HTR-8/SVneo (cell line): ENCODE measurements at places on chromosomes 5 and 9.

DNA sequence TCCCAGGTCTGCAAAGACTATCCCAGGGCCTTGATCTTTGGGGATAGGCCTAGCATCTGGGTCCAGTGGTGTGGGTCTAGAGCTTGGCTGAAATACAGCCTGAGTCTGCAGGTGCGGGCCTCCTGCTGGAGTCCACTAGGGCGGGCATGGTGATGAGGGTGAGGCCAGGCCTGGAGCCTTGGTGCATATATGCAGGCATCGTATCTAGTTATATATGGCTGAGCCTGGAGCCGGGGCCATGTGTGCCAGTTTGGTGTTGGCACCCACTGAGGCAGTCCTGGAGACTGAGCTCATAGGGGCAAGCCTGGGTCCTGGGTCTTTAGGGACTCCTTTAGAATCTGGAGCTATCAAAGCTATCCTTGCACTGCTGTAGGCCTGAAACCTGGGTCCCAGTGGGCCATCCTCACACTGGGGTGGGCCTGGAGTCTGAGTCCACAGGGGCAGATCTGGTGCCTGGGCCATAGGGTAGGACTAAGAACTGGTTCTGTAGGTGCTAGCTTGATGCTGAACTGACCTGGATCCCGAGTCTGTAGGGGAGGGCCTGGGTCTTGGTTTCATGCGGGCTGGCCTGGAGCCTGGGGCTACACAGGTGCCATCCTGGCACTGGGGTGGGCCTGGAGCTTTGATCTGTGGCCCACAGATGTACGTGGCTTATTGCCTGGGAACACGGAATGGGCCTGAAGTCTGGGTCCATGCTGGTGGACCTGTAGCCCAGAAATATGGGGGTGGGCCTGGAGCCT lies 346.5 kb upstream of the MEF2C start:
- no peak for DNase-seq

GRCh38 chr9:74755355-74755754 lies 132.4 kb downstream of the TRPM6 start:
- DNase-seq, result no peak

DNA sequence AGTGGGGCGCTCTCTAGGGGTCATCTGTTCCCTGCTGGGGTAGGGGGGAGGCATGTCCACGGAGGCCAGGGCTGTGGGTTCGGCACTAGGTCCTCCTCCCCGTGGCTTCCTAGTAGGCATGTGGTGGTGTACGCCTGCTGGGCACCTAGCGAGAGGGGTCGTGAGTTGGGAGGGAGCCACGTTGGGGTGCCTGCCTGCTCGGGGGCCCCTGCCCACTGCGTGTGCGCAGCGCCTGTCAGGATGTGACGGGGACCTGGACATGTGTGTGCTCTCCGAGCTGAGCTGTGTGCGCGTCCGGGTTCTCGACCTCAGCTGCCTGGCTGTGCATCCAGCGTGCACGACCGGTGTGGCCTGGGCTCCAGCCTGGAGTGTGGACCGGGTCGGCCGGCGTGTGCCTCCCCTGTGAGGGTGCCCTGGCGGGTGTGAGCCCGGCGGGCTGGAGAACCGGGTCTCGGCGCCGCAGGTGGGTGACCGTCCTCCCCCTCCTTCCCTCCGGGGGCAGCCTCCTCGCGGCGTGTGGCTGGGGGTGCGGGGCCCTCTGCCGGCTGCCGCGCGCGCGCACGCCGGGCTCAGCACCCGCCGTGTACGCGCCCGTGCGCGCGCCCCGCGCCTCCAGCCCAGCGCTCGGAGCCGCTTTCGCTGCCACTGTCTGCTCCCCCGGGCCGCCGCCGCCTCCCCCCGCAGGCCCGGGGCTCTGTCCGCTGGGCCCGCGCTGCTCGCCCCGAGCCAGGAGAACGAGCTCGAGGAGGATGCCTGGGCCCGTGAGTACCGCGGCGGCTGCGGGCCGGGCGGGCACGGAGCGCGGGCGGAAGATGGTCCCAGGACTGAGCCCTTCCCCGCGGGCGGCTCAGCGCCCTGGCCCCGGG lies at the start of gene PRR7:
TSS of gene PRR7 (plus strand) at position 615 of the 866 bp plus-strand sequence. CDS start 8,254 bp downstream, outside the sequence.
- peak; percentile 73 for DNase-seq

GRCh38 chr5:133930813-133931090 lies 37.7 kb downstream of the C5orf15 start:
- DNase-seq, result no peak

DNA sequence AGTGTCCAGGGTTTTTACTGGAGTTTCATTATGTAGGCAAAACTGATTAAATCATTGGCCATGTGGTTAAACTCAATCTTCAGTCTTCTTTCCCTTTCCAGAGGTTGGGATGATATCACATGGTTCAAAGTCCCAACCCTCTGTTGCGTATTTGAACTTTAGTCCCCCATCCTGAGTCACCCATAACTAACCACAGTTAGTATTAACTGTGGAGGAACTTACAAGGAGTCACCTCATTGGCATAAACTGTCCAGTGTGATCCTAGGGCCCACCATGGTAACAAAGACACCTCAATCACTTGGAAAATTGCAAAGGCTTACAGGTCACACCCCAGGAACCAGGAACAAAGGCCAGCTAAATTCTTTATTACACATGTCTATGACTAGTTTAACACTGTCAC lies 188.5 kb downstream of the COX7C start:
- no peak for DNase-seq

GRCh38 chr9:127506814-127507750 lies 55.8 kb downstream of the LRSAM1 start:
- no peak for DNase-seq

GRCh38 chr9:15475923-15476536 lies 34.7 kb downstream of the PSIP1 start:
- no peak for DNase-seq

DNA sequence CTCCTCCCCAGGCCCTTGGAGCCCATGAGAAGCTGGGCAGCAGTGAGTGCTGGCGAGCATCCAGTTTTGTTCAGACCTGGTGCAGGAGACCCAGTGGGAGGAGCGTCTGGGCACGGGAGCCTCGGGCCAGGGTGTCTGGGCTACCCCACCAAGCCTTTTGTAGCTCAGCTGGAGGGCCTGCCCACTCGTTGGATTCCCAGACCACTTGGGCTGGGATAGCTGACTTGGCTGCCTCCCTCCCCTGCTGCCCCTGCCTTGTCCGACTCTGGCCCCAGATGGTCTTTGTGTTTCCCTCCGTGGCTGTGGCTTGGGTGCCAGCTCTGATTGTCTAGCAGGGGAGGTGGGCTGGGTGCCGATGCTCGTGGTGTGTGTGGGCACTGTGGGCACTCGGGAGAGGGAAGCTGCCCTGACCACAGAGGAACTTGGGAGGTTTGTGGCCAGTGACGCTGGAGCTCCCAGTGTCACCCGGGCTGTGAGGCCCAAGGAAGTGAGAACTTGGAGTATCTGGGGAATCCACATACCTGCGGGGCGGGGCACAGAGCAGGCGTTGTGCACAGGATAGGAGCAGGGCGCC lies 47.3 kb downstream of the WNK2 start:
- no peak for DNase-seq

DNA sequence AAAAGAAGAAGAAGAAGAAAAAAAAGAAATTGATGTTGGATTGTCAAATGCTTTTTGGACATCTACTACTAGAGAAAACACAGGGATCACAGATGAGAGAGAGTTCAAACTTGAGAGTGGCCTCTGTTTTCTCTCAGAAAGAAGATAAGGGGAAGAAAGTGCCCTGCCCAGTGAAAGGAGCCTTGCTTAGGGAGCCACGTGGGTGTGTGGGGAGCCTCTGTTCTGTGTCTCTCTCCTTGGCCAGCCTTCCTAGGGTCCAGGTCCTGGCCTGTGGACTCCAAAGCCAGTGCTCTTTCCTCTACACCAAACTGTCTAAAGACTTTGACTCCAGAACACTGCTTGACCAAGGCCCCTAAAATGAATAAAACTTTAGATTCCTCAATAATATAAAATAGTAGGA lies 22.0 kb upstream of the COL15A1 start:
- no peak for DNase-seq

DNA sequence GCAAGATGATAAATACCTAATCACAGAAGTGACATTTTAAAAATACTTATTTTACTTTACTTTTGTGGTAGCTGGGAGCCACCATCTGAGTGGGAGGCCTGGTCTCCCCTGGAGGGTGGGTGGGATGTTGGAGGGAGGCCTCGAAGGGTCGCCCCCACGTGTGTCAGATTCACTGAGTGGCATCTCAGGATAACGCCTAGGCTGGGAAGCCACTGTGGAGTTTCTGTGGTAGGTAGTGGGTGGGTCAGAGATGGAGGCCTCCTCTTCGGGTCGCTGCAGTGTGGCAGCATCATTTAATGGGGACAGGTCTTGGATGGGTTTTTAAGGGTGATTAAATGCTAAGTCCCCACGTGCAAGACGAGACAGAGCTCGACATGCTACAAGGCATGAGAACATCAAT lies 1154.8 kb upstream of the CDH18 start:
- DNase-seq, result no peak

GRCh38 chr9:5008202-5008601 lies 23.1 kb downstream of the JAK2 start:
- DNase-seq, result no peak

DNA sequence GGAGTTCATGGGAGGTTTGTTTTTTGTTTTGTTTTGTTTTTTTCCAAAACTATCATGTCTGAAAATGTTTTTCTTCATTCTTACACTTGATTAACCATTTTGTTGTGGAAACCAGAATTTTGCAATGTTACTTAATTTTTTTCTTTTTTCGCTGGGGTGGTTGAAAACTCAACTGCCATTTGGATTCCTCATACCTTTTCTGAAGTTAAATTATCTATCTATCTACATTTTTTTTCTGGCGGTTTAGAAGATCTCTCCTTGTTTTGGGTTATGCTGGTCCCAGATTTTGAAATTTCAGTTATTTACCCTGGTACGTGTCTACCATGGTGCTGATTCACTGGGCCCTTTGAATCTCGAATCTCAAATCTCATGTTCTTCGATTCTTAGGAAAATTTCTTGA lies 316.2 kb upstream of the SMARCA2 start:
- DNase-seq, result no peak

DNA sequence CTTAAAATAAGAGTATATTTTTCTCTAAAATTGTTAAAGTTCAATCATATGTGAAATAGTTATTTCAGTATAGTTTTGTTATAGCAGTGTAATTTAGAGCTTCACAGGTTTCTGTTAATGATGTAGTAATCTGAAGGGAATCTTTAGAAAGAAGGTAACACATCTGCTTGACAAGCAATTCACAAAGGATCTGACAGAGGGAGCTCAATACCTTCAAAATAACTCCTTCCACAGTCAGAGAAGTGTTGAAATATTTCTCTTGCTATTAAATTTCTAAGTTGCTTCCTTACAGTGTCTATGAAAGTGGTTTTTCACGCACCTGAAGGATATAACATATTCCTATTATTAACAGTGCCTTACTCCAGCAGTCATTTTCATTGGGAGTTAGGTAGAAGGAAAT lies 44.9 kb downstream of the SLC25A51 start:
- DNase-seq, result no peak

GRCh38 chr5:4547547-4547946 lies 592.6 kb upstream of the ADAMTS16 start:
- no peak for DNase-seq

GRCh38 chr5:125713109-125713805 lies 710.0 kb upstream of the GRAMD2B start:
- DNase-seq, result no peak

DNA sequence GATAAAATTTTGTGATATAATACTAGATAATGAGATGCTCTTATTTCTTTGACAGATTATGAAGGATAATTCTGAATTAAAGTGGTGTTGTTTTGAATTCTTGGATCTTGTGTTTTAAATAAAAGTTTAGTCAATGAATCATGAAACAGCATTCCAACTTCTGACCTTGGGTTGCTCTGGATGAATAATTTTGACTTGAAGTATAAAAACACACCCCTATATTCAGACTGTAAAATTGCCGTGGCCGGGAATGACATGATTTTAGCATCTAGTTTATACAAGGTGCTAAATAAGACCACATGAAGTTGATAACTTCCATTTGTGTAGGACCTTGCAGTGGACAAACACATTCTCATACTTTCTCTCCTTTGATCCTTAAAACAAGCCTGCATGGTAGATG lies 67.2 kb upstream of the DAP start:
- DNase-seq, result no peak

- no peak for DNase-seq
Observed at GRCh38 chr9:29393064-29393463, 1819.8 kb upstream of the C9orf72 start.

DNA sequence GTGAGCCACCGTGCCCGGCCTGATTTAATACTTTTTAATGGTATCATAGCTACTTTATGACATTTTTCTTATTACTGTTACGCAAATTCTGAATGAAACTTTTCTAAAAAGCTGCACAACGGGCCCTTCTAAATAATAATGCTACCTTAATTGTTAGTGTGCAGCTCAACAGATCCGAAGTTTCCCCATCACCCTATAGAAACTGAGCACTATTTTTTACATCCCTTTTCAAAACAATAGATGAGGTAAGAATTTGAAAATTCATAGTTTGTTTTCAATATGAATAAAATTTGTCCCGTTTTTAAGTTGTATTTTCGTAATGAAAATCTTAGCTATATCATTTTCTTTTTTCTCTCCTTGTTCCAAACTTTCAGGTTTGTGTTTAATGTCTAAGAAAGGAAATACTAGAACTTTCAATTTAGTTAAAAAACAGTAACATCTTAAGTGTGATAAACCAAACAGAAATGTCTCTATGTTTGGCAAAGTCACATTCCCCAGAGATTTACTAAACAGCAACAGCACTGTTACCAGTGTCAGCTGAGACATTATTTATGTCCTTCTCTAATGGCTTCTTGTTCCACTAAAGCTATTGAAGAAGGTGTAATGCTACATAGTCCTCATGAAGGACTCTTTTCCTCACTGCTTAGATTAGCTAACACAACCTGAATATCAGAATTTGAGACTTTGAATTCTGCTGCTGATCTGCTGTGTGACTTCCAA lies 22.9 kb downstream of the KIF2A start:
- no peak for DNase-seq

DNA sequence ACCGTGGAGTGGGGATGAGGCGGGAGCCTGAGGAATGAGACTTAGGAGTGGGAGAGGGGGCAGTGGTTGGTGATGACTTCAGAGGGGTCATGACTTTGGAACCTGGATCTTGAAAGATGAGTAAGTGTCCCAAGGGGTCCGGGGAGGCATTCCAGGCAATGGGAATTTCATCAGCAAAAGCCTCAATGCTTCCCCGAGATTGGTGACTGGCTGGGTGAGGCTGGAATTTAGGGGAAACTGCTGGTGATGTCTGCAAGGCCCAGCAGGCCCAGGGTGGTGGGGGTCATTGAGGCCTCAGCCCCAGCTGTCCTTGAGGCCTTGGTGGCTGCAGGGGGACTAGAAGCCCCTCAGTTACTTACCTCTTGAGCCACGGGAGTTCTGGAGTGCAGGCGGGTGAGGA lies 7.5 kb downstream of the NDST1 start:
- no peak for DNase-seq

DNA sequence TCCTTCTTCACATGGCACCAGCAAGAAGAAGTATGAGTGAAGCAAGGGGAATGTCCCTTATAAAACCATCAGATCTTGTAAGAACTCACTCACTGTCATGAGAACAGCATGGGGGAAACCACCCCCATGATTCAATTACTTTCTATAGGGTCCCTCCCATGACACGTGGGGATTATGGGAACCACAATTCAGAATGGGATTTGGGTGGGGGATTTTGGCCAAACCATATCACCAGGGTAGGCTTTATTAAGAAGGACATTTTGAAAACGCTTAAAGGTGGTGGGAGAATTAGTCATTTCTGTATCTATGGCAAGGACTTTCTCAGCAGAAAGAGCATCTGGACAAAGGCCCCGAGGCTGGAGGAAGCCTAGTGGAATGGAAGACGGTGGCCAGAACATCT lies 100.2 kb upstream of the ADAMTS16 start:
- no peak for DNase-seq

- no peak for DNase-seq
Observed at GRCh38 chr5:112640546-112640945, 97.1 kb upstream of the APC start.

GRCh38 chr9:132077881-132078698 lies 1.6 kb downstream of the MED27 start:
- DNase-seq, result no peak
